Brain pericyte (primary cell): ENCODE measurements at places on chromosomes 3 and 15.

- DNase-seq = no peak
Observed at GRCh38 chr3:67946436-67946835, 292.0 kb upstream of the SUCLG2 start.

- no peak for DNase-seq
Observed at GRCh38 chr3:147184794-147185193, 221.5 kb downstream of the ZIC4 start.

DNA sequence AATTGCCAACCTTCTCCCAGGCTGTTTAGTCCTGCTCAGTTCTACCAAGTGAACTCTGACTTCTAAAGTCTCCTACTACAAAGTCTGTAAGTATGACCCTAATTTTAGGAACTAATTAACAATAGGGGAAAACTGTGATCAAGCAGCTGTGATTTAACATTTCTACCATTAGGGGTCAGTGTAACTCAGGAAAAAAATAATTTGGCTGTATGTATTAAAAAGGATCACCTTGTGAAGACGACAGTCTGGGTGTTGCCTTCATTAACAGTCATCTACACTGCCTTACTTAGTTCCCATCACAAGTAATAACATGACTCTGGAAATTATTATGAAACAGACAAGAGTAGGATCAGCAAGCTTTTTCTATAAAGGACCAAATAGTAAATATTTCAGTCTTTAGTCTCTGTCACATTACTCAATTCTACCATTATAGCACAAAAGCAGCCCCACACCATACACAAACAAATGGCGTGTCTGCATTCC is 4.2 kb upstream of the NPHP3 start:
- DNase-seq = no peak

DNA sequence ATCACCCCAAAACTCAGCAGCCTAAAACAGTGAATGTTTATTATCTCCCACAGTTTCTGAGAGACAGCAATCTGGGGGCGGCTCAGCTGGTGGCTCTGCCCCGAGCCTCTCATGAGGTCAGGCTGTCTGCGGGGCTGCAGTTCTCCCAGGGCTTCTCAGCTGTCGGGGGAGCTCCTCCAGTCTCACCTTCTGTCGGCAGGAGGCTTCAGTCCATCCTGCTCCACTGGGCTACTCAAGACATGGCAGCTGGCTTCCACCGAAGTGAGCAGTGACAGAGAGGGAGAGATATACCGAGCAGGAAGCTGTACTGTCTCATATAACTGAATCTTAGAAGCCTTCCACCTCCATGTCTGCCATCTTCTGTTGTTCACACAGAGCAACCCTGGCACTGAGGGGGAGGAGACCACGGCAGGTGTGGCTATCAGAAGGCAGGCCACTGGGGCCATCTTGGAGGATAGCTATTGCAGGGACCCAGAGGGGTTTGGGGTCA is 72.8 kb upstream of the ITGA11 start:
- DNase-seq = no peak

DNA sequence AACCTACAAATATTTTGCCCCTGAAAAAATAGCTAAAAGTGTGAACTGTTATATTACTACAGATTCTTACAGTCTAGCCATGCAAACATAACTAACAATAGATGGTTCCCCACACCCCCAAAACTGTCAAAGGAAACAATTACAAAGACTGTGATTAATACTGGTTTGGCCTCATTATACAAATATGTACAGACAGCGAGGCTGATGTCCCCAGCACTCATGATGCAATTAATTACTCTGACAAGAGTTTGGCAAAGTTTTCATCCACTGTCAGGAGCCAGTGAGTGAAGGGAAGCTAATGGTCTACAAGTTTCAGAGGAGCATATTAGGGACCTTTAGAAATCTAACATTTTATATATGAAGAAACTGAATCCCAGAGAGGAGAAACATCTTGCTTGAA is 61.0 kb downstream of the HMG20A start:
- no peak for DNase-seq

- no peak for DNase-seq
Observed at GRCh38 chr3:61269435-61269834, 18.2 kb upstream of the FHIT start.

DNA sequence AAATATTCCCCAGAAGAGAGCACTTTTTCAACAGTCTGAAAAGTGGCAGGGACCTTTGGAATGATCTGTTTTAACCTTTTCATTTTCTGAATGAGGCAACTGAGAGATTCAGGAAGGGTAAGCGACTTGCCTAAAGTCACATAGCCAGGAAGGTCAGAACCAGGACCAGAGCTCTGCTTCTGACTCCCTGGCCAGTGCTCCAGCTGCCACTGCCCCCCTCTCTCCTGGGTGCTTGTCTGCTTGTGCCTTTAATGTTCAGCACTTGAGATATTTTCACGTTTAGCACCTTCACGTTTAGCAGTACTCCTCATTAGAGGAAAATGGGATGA is 68.3 kb downstream of the SMAD3 start:
- DNase-seq = no peak

- DNase-seq = no peak
Observed at GRCh38 chr3:172776049-172776717, 25.7 kb downstream of the ECT2 start.

DNA sequence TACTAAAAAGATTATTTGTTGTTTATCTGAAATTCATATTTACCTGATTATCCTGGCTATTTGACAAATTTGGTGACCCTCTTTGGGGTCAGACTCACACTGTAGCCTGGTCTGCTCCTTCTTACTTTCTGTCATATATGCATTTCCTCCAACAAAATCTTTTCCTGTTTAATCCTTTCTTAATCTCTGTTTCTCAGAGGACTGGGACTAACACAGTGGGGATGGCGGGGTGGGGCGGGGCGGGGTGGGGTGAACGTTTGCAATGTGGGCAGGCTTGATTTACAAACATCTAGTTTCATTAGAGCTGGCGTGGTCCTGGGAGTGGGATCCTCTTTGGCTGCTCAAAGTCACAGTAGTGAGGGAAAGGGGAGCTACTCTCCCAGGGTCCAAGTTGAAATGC is 35.3 kb upstream of the CDCP1 start:
- DNase-seq = no peak

- no peak for DNase-seq
Observed at GRCh38 chr15:69715210-69715609, 262.6 kb downstream of the RPLP1 start.

GRCh38 chr3:169675091-169675490 is 11.6 kb upstream of the MECOM start:
- DNase-seq = no peak

GRCh38 chr3:17030956-17031652 is 146.3 kb downstream of the PLCL2 start:
- no peak for DNase-seq

- DNase-seq = no peak
Observed at GRCh38 chr3:64021922-64022321, 1.4 kb downstream of the PSMD6 start.

DNA sequence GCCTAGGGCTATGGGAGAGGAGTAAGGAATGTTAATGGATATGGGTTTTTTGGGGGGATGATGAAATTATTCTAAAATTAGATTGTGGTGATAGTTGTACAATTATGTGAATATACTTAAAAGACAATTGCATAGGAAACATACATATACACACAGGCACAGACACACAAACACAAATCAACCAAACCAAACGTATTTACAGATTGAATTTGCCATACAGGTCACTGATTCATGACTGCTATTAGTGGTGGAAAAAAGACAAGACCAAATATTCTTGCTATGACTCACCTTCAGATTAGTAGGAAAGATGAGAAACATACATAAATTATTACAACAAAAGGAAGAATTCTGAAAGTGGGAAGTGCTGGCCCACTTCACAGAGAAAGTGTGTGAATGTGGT is 85.3 kb downstream of the C3orf38 start:
- no peak for DNase-seq

DNA sequence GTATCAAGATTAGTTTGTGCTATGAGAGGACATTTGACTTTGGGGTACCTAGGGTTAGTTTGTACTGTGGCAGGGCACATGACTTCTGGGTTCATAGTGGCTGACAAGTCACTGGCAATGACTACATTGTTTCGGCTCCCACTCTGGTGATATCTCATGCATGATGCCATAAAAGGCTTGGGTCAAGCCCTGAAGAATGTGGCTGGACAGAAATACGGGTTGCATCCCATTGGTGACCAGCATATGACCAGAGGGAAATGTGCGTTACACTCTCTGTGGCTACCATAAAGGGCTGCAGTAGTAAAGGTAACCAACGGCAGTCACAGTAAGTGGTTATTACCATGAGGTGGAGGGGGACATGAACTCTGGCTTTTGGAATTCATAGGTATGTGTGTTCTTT is 18.4 kb downstream of the THOC7 start:
- DNase-seq = no peak

- no peak for DNase-seq
Observed at GRCh38 chr3:188123170-188123905, 30.6 kb upstream of the LPP start.

- DNase-seq = no peak
Observed at GRCh38 chr3:58683466-58683865, 16.9 kb upstream of the FAM3D start.
